ENCODE measurements at places on chromosomes 11 and 22.

GRCh38 chr11:60658409-60658808, 41.0 kb upstream of the MS4A8 start:
- DNase-seq, result no peak

GRCh38 chr22:49308300-49308699, 519.4 kb downstream of the BRD1 start:
- no peak for DNase-seq

- no peak for DNase-seq
Observed at GRCh38 chr11:123477205-123477907, 47.3 kb downstream of the GRAMD1B start.

DNA sequence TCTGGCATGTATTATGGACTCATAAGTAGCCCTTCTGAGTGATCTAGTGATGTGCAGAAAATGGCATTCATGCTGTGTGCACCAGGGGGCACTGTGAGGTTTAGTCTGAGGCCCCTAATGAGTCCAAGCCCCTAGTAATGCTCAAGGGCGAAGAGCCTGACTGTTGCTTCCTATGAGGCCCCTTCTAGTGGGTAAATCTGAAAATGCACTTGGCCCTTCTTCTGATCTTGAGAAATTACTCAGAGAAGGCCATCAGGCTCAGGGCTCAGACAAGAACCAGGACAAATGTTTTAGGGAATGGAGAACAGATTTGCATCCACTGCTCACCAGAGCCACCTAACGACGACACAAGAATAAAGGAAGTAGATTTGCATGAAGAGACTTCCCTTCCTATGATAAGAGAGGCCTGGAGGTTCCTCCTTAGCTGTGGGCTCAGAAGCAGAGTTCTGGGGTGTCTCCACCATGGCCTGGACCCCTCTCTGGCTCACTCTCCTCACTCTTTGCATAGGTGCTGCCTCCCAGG, 75.8 kb downstream of the GGTLC2 start:
- DNase-seq, result peak; percentile 5

GRCh38 chr11:79762279-79762921, 321.6 kb upstream of the TENM4 start:
- no peak for DNase-seq

DNA sequence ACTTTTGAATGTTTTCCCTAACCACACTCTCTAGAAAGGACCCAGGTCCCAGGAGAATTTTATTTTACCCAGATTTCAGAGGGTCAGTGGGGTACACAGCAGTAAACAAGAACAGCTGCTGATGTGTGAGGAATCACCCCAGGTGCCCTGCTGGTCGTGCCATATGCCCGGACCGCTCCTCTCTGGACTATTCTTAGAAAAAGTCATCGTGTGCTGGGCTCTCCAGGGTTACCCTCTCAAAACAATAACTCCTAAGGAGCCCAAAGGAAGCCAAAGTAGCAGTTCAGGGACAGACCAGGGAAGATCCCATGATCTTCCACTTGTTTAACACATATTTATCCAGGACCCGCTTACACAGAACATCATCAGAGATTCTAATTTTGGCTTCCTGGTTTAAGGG, 29.7 kb downstream of the LRP4 start:
- no peak for DNase-seq

- no peak for DNase-seq
Observed at GRCh38 chr11:72750556-72751115, 1.6 kb downstream of the ARAP1 start.

DNA sequence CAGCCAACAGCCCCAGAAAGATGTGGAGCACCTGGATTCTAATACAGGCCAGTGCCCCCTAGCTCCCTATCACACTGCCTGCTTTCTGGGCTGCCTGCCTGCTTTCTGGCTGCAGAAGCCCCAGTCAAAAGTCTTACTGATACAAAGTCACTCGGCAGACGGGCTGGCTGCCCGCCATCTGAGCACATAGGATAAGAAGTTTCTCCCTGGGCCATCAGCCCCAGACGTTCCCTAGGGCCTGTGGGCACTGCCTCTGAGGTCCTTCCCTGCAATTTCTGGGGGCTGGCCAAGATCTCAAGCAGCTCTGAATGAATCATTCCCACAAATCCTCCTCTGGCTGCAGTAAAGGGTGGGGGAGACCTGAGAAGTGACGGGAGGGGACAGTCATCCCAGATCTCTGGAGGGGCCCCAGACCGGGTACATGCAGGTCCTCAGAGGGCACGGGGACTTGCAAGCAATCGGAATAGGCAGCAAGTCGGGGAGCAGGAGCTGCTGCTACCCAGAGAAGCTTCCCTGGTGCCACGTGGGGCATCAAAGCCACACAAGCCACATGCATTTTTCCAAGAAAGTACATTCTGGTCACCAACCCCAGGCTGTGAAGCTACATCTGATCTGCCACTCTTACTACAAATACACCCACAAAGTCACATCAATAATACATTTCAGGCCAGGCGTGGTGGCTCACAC, 4.7 kb downstream of the TPST2 start:
- DNase-seq, result peak; percentile 93

DNA sequence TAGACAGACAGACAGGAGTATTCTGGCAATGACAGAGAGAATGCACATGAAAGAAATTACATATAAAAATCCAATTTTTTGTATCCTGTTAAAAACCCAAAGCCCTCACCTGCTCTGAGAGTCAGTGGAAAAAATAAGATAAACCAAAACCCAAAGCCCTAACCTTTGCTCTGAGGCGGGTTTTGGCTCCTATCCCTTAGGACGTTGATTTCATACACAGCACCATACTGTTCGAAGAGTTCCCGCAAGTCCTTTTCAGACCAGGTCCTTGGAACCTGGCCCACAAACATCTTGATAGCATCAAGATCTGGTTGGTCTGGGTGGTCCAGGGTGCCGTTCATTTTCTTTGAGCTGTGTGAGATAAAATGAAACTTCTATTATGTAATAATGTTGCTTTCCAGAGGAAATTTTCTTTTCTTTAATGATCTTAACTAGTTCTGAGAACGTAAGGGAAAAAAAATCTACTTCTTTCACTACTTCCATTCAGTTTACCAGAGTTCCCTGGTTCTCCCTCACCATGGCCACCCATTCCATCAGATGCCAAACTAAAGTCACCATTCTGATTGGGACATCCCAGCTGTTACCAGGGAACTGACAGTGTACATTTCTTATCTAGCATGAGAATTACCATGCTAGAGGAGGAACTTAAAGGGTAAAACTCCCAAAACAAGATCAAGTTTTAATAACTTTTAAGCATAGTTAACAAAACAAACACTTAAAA, 39.9 kb upstream of the RAPSN start:
- DNase-seq, result no peak

GRCh38 chr11:27646051-27646818, 54.0 kb downstream of the BDNF start:
- DNase-seq, result no peak

GRCh38 chr22:32746732-32747131, 54.8 kb upstream of the TIMP3 start:
- DNase-seq, result no peak
